ENCODE measurements at places on chromosomes 16 and 17. TPM values are rescaled to one million over a fixed set of nuclear protein-coding genes. Genes with fewer than 3 reads are reported as not detected.

GRCh38 chr16:48892893-48893292, 282.9 kb upstream of the N4BP1 start:
- H3K27ac ChIP-seq, result no peak overlapping the region
- DNase-seq, result no peak
- peaks cover 39% of the 10 kb centered on the region for H3K27me3 ChIP-seq
- H3K4me1 ChIP-seq, result no peaks in the 10 kb centered on the region
- no peaks in the 10 kb centered on the region for H3K36me3 ChIP-seq
- H3K4me3 ChIP-seq, result no peak overlapping the region

- H3K4me1 ChIP-seq, result no peaks in the 10 kb centered on the region
- no peaks in the 10 kb centered on the region for H3K27me3 ChIP-seq
- no peak overlapping the region for H3K27ac ChIP-seq
- DNase-seq, result no peak
Measured at GRCh38 chr16:12942861-12943260, 41.5 kb downstream of the SHISA9 start.

GRCh38 chr16:4762205-4762604, 4.8 kb downstream of the ZNF500 start:
- H3K27ac ChIP-seq, result no peak overlapping the region
- DNase-seq, result no peak
- H3K4me3 ChIP-seq, result no peak overlapping the region
- H3K27me3 ChIP-seq, result no peaks in the 10 kb centered on the region

DNA sequence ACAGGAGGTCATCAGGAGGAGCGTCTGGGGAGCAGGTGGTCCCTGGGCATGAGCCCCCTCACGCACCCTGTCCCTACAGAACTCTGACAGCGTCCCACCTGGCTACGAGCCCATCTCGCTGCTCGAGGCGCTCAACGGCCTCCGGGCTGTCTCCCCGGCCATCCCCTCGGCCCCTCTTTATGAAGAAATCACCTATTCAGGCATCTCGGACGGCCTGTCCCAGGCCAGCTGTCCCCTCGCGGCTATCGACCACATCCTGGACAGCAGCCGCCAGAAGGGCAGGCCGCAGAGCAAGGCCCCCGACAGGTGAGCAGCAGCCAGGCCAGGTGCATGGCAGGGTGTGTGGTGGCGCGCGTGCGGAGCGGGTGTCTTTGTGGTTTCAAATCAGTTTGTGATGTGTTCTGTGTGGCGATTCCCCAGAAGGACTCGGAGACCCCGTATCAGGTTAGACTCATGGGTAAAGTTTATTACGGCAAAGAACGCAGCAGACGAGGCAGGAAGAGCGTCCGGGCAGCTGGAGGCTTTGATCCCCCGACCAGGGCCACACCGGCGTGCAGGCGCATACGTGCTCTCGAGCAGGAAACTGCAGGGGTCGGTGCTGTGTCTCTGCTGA, 11.8 kb upstream of the NUDT16L1 start:
- no peak for DNase-seq
- H3K4me1 ChIP-seq, result peaks cover 19% of the 10 kb centered on the region
- no peak overlapping the region for H3K27ac ChIP-seq
- no peak overlapping the region for H3K4me3 ChIP-seq

GRCh38 chr16:57822018-57822553, 19.8 kb upstream of the KIFC3 start:
- no peak for DNase-seq
- H3K36me3 ChIP-seq, result peaks cover 6% of the 10 kb centered on the region
- H3K27ac ChIP-seq, result no peak overlapping the region
- no peaks in the 10 kb centered on the region for H3K27me3 ChIP-seq
- H3K4me3 ChIP-seq, result no peak overlapping the region

DNA sequence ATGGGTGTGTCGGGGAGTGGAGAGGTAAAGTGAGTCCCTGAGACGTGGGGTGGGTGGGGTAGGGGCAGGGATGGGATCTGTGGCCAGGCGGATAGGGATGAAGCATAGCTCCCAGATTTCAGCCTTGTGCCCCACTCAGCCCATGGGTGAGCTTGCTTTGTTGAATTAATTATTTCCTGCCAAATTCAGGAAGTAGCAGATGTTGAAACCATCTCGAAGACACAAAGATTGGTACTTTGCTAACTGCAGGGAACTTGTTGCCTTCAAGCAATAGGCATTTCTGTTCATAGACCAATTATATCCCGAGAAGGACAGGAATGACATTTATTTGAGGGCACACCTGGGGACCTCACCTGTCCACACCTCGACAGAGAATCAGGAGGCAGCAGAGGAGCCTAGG, 11.0 kb upstream of the C16orf74 start:
- peaks cover 78% of the 10 kb centered on the region for H3K27me3 ChIP-seq
- peaks cover 7% of the 10 kb centered on the region for H3K36me3 ChIP-seq
- H3K4me1 ChIP-seq, result peaks cover 16% of the 10 kb centered on the region
- DNase-seq, result no peak
- H3K27ac ChIP-seq, result no peak overlapping the region
- H3K4me3 ChIP-seq, result no peak overlapping the region

GRCh38 chr17:61463316-61464129, 11.3 kb downstream of the TBX4 start:
- H3K36me3 ChIP-seq, result no peaks in the 10 kb centered on the region
- no peak overlapping the region for H3K4me3 ChIP-seq
- DNase-seq, result no peak
- H3K27ac ChIP-seq, result no peak overlapping the region
- no peaks in the 10 kb centered on the region for H3K4me1 ChIP-seq
- peaks cover 69% of the 10 kb centered on the region for H3K27me3 ChIP-seq

DNA sequence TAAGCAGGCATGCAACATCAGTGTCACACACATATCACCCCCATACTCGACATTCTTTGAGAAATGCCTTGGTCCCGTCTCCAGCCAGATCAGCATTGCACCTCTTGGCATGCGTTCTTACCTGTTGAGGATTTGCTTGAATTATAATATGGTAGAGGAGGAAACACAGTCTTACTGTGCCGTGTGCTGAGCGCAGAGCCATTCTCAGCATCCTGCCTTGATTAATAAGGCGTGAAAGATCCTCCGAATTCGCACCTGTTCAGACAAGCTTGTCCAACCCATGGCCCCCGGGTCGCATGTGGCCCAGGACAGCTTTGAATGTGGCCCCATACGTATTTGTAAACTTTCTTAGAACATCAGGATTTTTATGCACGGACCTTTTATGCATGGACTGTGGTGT, 408.1 kb downstream of the WWOX start:
- H3K36me3 ChIP-seq, result no peaks in the 10 kb centered on the region
- no peaks in the 10 kb centered on the region for H3K27me3 ChIP-seq
- no peak overlapping the region for H3K4me3 ChIP-seq
- DNase-seq, result no peak
- H3K27ac ChIP-seq, result no peak overlapping the region

- H3K27ac ChIP-seq, result no peak overlapping the region
- no peak for DNase-seq
- H3K36me3 ChIP-seq, result no peaks in the 10 kb centered on the region
- H3K4me3 ChIP-seq, result no peak overlapping the region
Measured at GRCh38 chr17:69884846-69885245, 190.2 kb upstream of the KCNJ16 start.

GRCh38 chr17:46836500-46836899, 14.9 kb upstream of the WNT9B start:
- DNase-seq, result no peak
- no peak overlapping the region for H3K27ac ChIP-seq
- H3K36me3 ChIP-seq, result peaks cover 8% of the 10 kb centered on the region
- H3K27me3 ChIP-seq, result peaks cover 85% of the 10 kb centered on the region
- H3K4me3 ChIP-seq, result no peak overlapping the region

DNA sequence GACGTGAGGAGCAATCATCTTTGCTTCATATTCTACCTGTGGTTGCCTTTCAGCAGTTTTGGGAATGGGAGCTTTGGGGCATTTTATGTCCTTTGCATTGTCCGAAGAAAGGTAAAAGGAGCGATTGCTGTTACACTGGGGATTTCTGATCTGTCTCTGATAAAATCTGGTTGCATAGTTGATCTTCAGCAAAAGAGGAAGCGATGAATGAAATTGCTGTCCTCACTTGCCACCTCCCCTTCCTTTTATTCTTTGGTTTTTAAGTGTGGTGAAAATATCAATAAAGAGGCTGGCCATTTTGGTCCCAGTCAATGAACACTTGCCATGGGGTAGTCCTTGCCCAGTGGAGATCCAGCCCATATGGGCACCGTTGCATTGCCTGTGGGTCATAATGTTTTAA, 236.8 kb downstream of the MSI2 start:
- no peak overlapping the region for H3K4me3 ChIP-seq
- no peak for DNase-seq
- H3K4me1 ChIP-seq, result no peaks in the 10 kb centered on the region
- no peaks in the 10 kb centered on the region for H3K36me3 ChIP-seq
- no peak overlapping the region for H3K27ac ChIP-seq

DNA sequence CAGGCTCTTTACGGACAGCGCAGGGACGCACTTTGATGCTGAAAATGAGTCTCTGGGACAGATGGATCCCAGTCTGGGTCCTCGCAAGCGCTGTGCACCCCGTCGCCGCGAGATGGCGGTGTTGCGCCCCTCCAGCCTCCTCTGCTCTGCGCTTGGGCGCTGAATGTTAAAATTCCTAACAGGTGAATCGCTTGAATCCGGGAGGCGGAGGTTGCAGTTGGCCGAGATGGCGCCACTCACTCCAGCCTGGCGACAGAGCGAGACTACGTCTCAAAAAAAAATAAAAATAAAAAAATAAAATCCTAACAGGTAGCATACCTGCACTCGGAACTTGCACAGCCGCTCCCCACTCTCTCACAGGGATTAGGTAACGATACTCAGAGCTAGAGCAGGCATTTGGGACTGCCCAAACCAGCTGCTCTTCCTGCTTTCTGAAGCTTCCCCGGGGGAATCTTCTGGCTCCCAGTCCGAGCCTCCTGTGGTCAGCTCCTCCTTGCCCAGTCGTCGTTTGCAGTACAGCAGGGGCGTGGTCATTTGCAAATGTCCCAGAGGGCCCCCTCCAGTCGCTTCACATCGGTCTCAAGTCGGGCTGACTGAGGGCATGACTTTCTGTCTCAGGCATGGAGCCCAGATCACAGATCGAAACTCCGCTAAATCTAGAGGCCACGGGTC, 26.2 kb upstream of the OSGIN1 start:
- DNase-seq, result peak; percentile 95
- H3K36me3 ChIP-seq, result peaks cover 14% of the 10 kb centered on the region
- peak overlapping the region; percentile 70 for H3K4me3 ChIP-seq

GRCh38 chr16:19884611-19885450, at the start of gene GPRC5B:
GPRC5B (minus strand) TSS chr16:19884848; CDS start chr16:19872845, 12,003 bp downstream.
- peak within 1 kb of the TSS; percentile 90 for H3K4me3 ChIP-seq
- peaks cover 15% of the 10 kb centered on the region for H3K4me1 ChIP-seq
- peaks cover 57% of the 10 kb centered on the region for H3K36me3 ChIP-seq
- peak; percentile 74 for DNase-seq
- H3K27ac ChIP-seq, result peak within 1 kb of the TSS; percentile 80

DNA sequence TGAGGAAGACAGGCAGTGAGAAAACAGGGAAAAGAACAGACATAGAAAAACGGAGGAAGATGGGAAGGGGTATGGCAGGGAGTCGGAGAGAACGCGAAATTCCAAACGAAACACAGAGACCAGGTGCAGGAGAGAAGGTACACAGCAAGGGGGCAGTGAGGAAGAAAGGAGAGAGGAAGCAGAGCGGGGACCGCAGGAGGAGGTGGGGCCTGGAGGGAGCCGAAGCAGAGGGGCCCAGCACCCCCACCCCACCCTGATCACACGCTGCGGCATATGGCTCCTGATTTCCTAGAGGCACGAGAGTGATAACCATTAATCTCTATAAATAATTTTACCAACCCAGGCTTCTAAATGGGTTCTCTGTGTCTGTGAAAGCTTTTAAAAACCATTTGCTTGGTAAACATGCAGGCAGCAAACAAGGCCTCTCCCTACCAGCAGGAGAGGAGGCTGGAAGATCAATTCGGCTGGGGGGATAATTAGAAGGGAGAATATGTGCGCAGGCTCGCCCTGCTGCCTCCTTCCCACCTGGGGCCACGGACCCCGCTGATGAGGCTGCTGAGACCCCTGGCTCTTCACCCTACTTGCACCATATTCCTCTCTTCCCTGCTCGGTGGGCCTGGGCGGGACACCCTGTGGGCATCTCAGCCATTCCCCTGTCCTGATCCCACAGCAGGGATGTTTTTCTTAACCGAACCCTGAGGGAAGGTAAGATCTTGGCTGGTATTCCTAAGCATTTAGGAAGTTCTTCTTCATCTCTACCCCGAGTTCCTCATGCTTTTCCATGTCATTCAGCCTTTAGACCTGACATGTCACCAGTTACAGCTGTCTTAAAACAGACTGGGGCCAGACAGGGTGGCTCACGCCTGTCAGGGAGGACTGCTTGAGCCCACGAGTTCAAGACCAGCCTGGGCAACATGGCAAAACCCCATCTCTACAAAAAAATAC, 86.7 kb downstream of the TMEM132E start:
- H3K36me3 ChIP-seq, result no peaks in the 10 kb centered on the region
- H3K4me3 ChIP-seq, result no peak overlapping the region
- H3K27ac ChIP-seq, result no peak overlapping the region
- H3K27me3 ChIP-seq, result no peaks in the 10 kb centered on the region
- DNase-seq, result no peak

DNA sequence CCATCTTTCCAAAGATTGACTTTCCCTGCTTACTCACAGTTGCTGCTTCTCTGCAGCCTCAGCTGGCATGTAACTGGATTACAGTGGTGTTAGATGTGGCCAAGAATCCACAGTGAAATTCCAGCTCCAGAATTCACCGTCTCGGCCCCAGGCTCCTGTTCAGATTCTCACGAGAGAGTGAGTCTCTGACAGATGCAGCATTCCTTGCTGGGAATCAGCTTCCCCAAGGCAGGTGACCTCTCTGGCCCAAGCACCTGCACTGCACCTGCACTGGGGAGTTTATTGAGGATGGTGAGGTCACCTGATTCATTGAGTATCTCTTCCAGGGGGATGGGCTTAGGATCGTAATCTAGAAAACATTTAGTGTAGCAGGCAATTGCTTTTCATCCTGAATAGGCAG, 600.5 kb upstream of the RBFOX1 start:
- DNase-seq, result no peak
- no peaks in the 10 kb centered on the region for H3K36me3 ChIP-seq
- H3K4me1 ChIP-seq, result no peaks in the 10 kb centered on the region
- no peaks in the 10 kb centered on the region for H3K27me3 ChIP-seq
- no peak overlapping the region for H3K4me3 ChIP-seq
- no peak overlapping the region for H3K27ac ChIP-seq

Gene OGFOD1
- total RNA-seq, result 60.6 TPM

Gene TBC1D3
- total RNA-seq, result not detected

Gene CDH11
- total RNA-seq, result not detected

Gene OR2C1
- not detected for total RNA-seq

Gene SHISA9
- total RNA-seq, result not detected

Gene ERN1
- 17.3 TPM for total RNA-seq

All from Calu3 (cell line).